ENCODE measurements at places on chromosomes 2 and 18.

GRCh38 chr2:104405623-104406022, 448.3 kb upstream of the POU3F3 start:
- H3K27ac ChIP-seq, result no peak overlapping the region
- no peak overlapping the region for H3K4me3 ChIP-seq
- DNase-seq, result no peak

GRCh38 chr2:69579536-69579935, 64.0 kb downstream of the AAK1 start:
- H3K4me3 ChIP-seq, result peak overlapping the region; percentile 8
- peak overlapping the region; percentile 75 for H3K27ac ChIP-seq
- peaks cover 89% of the 10 kb centered on the region for H3K4me1 ChIP-seq
- no peak for DNase-seq

GRCh38 chr2:100955226-100955625, 46.9 kb upstream of the RPL31 start:
- no peak overlapping the region for H3K4me3 ChIP-seq
- DNase-seq, result no peak
- H3K36me3 ChIP-seq, result no peaks in the 10 kb centered on the region
- no peaks in the 10 kb centered on the region for H3K4me1 ChIP-seq
- no peaks in the 10 kb centered on the region for H3K27me3 ChIP-seq
- no peak overlapping the region for H3K27ac ChIP-seq

DNA sequence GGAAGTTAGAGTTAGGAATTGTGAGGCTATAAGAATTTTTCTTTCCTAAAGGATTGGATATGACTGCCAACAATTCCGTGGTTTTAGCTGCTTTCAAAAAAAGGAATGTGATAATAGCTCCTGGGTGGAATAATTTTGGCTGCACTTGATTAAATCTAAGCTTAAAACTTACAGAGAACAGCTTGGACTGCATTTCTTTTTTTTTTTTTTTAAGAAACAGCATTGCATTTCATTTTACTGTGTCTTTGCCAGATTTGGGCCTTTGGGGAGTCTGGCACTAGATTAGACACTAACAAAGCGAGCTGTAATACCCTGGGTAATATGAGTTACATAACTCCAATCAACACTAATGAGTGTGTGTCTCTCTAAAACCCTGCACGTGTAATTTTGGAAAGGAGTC, 37.8 kb upstream of the ZNF397 start:
- peaks cover 33% of the 10 kb centered on the region for H3K27me3 ChIP-seq
- H3K27ac ChIP-seq, result no peak overlapping the region
- no peak overlapping the region for H3K4me3 ChIP-seq
- H3K4me1 ChIP-seq, result no peaks in the 10 kb centered on the region
- no peaks in the 10 kb centered on the region for H3K36me3 ChIP-seq

- H3K27ac ChIP-seq, result no peak overlapping the region
- H3K4me1 ChIP-seq, result no peaks in the 10 kb centered on the region
- H3K27me3 ChIP-seq, result peaks cover 65% of the 10 kb centered on the region
- DNase-seq, result no peak
- no peaks in the 10 kb centered on the region for H3K36me3 ChIP-seq
Observed at GRCh38 chr2:227687189-227687588, 20.6 kb downstream of the SCYGR5 start.

DNA sequence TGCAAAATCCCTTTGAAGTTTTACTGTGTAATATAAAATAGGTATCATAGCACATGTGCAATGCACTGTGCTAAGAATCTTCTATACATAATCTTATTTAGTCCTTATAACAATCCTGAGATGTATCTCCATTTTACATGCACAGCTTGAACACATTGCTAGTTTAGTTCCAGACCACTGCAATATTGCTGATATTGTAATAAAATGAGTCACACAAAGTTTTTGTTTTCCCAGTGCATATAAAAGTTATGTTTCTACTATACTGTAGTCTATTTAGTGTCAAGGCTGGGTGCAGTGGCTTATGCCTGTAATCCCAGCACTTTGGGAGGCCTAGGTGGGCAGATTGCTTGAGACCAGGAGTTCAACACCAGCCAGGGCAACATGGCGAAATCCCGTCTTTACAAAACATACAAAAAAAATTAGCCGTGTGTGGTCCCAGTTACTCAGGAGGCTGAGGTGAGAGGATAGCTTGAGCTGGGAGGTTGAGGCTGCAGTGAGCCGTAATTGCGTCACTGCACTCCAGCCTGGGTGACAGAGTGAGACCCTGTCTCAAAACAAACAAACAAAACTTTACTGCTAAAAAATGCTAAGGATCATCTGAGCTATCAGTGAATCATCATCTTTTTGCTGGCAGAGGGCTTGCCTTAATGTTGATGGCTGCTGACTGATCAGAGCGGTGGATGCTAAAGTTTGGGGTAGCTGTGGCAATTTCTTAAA, 1.7 kb upstream of the USP14 start:
- peaks cover 17% of the 10 kb centered on the region for H3K4me1 ChIP-seq
- no peak for DNase-seq
- H3K27me3 ChIP-seq, result no peaks in the 10 kb centered on the region
- H3K27ac ChIP-seq, result no peak overlapping the region

- peaks cover 2% of the 10 kb centered on the region for H3K36me3 ChIP-seq
- H3K27ac ChIP-seq, result no peak overlapping the region
- H3K4me1 ChIP-seq, result no peaks in the 10 kb centered on the region
- H3K27me3 ChIP-seq, result peaks cover 31% of the 10 kb centered on the region
- H3K4me3 ChIP-seq, result no peak overlapping the region
Observed at GRCh38 chr18:12279781-12280531, 25.8 kb downstream of the CIDEA start.

GRCh38 chr2:16638946-16639345, 26.7 kb downstream of the CYRIA start:
- H3K36me3 ChIP-seq, result no peaks in the 10 kb centered on the region
- no peak for DNase-seq
- peaks cover 24% of the 10 kb centered on the region for H3K4me1 ChIP-seq
- H3K27me3 ChIP-seq, result no peaks in the 10 kb centered on the region
- no peak overlapping the region for H3K4me3 ChIP-seq

DNA sequence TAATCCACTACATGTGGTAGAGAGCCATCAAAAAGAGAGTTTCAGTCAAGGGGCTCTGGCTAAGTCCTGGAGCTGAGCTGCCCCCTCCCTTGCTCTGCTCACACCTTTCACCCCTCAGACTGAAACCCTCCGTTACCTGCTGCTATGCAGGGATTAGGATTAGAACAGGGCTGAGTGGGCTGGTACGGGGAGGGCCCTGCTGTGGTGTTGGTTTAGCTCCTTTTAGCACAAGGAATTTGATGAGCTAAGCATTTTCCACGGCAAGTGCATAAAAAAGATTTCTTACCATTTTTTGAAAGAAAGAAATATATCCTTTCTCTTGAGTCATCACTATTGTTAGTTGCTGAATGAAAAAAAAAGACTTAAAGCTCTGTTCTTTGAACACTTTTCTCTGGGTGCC, 46.3 kb downstream of the TCF7L1 start:
- peaks cover 32% of the 10 kb centered on the region for H3K27me3 ChIP-seq
- H3K4me1 ChIP-seq, result no peaks in the 10 kb centered on the region
- DNase-seq, result no peak
